ENCODE measurements at places on chromosomes 11 and 22.
A peak's percentile ranks its signal among the peaks of the same experiment; 100 is the strongest.

GRCh38 chr11:76838678-76839068 lies 22.0 kb upstream of the ACER3 start:
- DNase-seq: no peak

GRCh38 chr11:70620510-70621184 lies 222.3 kb downstream of the CTTN start:
- no peak for DNase-seq

DNA sequence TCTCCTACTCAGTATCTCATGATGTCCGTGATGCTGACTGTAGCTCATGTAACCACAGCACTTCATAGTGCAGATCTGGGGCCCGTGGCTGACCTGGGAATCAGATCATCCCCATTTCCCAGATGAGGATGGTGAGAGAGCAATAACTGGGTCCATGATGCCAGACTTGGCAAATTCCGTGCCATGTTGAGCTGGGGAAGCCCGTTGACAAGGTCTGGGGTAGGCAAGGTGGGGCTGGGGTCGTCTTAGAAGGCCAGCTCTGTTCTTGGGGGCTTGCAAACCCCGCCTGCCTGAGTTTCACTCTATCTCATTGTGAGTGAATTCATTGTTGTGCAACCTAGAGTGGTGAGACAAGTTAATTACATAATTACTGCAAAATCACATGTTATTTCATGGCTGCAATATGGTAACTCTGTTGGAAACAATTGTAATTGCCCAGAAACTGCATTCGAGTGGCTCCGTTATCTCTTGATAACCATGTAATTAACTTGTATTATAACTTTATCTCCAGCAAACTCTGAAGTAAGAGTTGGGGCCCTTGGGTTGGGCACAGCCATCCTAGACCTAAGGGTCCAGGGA lies 41.7 kb downstream of the LMO1 start:
- DNase-seq: no peak

- no peak for DNase-seq
Observed at GRCh38 chr11:93704237-93704636, 37.1 kb downstream of the TAF1D start.

- DNase-seq: peak; percentile 76
Observed at GRCh38 chr22:50481440-50482106, at the start of gene ADM2. Gene ADM2 (plus strand): TSS chr22:50481543. CDS start chr22:50481848, 305 bp downstream.

GRCh38 chr11:37896016-37896415 lies 1298.0 kb upstream of the RAG2 start:
- no peak for DNase-seq

DNA sequence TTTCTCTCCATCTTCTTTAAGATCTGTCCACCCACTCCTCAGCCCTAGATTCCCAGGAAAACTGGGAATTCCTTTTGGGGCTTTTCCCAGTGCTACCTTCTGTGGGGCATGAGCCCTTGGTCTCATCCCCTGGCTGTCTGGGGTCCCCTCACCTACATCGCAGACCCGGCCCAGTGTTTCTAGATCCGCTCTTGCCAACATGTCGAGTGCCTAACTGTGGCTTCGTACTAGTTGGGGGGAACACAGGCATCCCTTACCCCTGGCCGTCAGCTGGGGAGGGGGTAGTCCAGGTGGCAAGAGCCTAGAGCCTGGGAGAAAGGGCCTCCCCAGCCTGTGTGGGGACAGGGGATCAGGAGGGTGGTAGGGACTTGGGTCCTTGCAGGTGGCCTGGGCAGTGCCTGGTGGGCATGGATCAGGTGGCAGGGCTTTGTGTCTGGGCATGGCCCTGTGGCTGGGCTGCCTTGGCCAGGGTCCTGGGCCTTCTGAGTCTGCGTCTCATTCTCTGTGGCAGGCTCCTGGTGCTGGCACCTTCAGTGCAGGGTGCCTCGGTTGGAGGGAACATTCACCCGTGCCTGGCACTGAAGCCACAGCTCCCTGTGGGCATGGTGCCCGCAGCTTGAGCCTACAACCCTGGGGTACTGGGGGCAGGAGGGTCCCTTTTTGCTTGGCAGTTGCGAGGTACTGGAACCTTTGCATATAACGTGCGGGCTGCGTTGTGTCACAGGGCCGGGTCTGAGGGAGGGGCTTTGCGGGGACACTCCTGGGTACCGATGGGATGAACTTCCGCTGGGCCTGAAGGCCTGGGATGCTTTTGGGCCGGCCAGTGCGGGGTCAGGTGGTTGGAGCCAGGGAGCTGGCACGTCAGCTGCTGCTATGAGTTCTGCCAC lies 4.1 kb downstream of the KCNQ1 start:
- DNase-seq: no peak

DNA sequence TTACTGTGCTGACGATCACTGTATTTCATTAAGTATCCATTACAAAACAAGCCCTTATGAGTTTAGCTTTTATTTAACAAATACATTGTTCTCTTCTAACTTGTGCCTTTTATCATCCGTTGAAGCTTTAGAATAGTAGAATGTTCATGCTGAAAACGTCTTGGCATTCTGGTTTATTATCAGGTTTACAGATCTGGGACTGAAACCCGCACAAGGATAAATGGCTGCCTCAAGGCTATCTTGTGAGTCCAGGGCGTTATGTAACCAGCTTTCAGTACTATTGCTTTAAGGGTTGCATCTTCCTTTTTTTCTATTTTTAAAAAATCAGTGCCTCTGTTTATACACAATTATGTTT lies 66.6 kb upstream of the PRODH start:
- DNase-seq: no peak

Measured in CD4-positive, alpha-beta T cell treated with Interferon alpha-2 for 1 hour (primary cell).